ENCODE measurements at places on chromosomes 5 and 9.

GRCh38 chr5:177222269-177222668 is 81.2 kb downstream of the RAB24 start:
- no peak for DNase-seq

DNA sequence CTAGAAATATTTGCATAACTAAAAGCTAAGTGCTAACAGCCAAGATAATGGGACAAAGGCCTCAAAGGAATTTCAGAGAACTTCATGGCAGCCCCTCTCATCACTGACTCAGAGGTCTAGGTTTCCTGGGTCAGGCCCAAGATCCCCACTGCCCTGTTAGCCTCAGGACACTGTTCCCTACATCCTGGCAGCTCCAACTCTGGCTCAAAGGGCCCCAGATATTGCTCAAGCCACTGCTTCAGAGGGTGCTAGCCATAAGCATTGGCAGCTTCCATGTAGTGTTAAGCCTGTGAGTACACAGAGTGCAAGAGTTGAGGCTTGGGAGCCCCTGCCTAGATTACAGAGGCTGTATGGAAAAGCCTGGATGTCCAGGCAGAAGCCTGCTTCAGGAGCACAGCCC is 998.1 kb downstream of the TLE1 start:
- no peak for DNase-seq

DNA sequence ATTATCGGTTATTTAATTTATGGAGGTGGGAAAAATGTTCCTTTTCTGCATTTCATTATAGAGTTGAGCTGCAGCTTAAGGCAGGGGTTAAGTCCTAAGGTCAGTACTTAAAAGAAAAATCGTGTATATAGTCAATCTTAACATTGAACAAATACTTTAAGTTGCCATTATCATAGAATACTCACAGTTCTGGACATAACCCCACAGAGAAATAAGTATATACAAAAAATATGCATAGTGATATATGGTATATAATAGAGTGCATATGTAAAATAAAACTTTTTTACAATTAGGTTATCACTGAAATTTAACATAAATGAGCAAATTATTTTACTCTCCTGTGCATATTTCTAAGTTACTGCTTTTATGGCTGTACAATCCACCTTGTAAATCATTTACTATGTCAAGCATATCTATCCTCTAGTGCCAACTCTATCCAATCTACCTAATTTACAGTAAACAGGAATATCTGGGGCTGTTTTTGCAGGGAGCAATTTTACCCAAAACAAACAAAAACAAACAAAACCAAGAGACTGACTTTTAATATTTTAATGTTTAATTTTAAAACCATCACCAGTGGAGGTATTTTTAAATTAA is 28.8 kb downstream of the TTC39B start:
- no peak for DNase-seq

GRCh38 chr5:72847439-72847838 is 31.0 kb downstream of the TNPO1 start:
- no peak for DNase-seq

DNA sequence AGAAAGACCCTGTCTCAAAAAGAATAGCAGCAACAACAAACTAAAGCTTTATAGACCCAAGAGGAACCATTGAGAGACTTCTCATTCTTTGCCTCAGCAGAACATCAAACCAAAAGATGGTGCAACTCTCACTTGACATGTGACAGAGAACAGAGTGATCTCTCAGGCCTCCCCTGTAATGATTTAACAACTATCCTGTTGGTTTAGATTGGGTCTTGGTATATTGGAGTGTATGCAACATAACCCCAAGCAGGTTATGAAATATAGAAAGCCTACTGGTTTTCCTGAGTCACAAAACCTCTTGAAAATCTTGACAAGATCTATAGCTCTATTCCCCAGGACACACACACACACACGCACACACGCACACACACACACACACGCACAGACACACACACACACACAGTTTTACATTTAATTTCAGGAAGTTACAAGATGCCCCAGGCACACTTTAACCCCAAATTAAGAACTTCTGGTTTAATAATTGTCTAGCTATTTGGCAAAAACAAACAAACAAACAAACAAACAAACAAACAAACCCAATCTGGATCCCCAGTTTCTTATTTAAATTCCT is 6.5 kb upstream of the FGF1 start:
- no peak for DNase-seq

- DNase-seq = no peak
These were observed 16.0 kb upstream of the AFF4 start for GRCh38 chr5:132979367-132979940.

DNA sequence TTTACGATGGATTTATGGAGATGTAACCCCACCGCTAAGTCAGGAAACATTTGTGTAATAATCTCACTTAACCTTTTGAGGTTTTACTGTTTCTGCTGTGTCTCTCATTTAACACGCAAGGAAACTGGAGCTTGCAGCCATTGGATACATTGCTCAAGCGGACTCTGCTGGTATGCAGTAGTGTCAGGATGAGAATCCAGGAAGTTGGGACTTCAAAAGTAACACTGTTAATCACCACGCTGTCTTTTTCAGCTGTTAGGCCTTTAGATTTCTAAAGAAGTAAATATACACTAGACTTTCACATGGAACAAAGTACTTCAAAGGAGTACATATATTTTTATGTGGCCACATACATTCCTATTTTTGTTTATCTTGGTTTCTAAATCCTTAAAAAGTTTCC is 114.7 kb downstream of the LPAR1 start:
- DNase-seq = no peak

GRCh38 chr9:37392272-37392671 is 30.2 kb upstream of the GRHPR start:
- DNase-seq = no peak

- DNase-seq = no peak
These were observed 69.8 kb downstream of the CNTLN start for GRCh38 chr9:17204611-17205152.

DNA sequence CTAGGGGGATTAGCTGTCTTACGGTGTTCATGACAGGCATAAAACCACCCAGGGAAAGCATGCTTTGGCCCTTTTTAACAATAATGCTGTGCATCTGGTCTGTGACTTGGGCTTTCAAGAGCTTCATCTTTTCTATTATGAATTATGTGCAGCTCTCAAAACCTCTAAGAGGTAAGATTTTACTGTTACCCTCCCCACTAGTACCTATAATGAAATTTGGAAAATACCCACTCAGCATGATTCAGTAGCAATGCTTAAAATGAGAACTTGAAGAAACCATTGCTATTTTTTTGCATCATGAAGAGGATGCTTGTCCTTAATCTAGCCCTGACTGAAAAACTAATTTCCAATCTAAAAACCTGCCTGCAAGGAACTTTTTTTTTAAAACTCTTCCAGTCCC is 5.8 kb upstream of the LHFPL2 start:
- DNase-seq = no peak

DNA sequence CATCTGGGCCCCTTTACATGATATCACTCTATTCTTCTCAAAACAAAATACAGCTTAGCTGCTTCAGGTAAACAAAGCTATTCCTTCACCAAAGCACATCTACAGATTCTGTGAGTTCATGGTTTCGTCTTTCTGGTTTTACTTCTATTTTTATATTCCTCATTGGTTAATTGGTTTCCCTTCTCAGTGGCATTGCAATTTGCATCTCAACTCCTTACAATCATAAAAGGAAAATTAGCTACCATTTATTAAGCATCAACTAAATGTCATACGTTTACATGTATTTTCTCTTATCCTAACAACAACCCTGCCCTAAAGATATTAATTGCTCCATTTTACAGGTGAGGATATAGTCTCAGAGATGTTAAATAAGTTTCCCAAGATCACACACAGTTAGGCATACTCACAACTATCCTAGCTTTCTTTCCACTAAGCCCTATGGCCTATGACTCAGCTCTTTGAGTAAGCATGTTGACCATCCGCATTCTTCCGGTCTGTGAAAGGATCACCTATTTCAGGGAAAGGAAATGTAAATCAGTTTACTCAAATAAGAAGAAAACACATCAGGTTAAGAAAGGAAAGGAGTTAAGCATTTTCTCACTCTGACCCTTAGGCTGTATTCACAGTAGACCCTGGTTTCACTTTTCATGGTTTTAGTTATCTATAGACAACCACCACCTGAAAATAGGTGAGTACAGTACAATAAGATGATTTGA is 146.1 kb downstream of the CAAP1 start:
- no peak for DNase-seq

DNA sequence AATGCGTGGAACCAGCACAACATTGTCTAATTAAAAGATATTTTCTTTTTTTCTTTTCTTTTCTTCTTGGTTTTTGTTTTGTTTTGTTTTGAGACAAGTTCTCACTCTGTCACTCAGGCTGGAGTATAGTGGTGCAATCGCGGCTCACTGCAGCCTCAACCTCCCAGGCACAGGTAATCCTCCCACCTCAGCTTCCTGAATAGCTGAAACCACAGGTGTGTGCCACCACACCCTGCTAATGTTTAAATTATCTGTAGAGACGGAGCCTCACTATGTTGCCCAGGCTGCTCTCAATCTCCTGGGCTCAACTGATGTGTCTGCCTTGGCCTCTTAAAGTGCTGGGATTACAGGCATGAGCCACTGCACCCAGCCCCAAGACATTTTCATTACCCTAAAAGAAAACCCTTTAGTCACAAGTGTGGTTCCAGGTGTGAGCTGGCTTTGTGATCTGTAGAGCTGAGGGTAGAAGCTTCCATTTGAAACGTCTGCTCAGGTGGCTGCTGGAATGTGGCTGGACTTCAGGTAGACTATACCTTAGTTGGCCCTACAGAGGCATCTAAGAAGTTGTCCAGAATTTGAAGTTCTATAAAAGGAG is 19.1 kb upstream of the NEK6 start:
- DNase-seq = no peak
